ENCODE measurements at places on chromosomes 13 and 19.
A peak's percentile ranks its signal among the peaks of the same experiment; 100 is the strongest.

DNA sequence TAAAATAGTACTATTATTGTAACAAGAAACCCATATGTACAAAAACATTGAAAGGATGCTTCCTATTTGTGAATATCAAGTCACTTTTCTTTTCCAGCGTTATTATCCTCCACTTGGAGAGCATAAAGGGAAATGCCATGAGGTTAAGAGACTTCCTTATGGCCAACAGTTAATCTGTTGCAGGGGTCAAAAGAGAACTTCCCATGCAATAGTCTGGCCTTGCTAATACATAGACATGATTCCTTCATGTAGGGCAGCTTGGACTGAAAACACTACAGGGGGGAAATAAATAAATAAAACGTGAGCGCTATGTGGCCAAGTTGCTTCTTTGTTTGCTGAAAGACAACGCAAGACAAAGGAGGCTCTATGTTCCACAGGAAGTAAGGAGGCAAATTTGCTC lies 269.1 kb upstream of the EDNRB start:
- no peak for DNase-seq

DNA sequence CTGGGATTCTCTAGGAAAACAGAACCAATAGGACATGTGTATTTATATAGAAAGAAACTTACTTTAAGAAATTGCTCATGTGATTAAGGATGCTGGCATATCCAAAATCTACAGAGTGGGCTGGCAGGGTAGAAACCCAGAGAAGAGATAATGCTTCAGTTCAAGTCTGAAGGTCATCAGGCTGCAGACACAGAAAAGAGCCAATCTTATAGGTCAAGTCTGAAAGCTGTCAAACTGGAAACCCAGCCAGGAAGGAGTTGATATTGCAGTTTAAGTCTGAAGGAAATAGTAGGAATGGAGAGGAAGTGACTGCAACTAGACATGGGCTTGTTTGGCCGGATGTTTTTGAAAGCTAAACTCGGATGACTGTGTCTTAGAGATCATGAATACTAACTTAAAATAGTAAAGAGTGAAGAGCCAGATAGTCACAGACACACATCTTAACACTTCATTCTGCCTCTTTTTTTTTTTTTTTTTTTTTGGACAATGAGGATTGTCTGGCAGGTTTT lies 125.3 kb upstream of the GPC6 start:
- DNase-seq = no peak

GRCh38 chr13:77876176-77876575 lies 42.5 kb downstream of the EDNRB start:
- no peak for DNase-seq

- no peak for DNase-seq
Measured at GRCh38 chr13:41649659-41650058, 192.3 kb downstream of the RGCC start.

DNA sequence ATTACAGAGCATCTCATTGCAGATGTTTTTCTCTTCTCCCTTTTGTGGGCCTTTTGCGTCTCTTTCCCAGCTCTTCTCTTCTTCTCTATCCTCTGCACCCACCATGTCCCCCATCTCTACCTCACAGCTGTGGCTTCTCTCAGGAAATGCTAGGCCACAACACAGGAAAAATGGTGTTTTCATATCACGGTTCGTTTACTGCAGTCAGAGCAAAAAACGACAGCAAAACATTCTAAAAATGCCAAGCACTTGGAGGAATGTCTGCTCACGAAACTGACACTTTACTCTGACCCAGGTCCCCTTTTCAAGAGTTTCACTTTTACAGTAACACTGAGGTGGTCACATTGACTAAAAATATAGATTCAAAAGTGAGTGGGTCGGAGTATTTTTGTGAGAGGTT lies 152.2 kb downstream of the DCT start:
- DNase-seq = no peak

DNA sequence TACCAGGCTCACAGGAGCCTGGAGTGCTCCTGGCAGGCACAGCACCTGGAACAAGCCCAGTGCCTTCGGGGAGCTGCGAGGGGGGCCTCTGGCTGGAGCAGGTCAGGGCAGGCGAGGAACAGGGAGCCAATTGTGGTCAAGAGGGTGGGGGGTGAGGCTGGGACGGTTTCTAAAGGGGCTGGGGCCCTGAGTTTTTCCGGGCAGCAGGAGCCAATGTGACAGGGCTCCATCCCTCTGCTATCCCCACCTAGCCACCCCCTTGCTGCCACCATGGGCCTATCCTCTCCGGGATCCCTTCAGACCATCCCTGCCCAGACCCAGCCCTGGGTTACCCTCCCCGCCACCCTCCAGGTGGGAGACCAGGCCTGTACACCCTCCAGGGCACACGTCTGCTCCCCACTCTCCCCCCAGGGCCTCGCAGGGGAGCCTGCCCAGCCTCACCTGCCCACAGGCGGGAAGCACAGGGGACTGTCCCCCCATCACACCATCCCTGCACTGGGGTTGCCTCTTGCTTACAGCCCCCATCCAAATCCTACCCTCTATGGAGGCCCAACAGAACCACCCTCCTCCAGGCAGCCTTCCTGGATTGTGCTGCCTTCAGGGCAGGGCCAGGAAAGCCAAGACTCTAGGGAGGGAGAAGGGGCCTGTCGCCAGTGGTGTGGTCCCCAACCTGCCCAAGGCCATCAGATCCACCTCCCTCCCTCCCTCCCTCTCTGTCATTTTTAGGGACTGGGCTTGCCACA lies 121.0 kb downstream of the URI1 start:
- DNase-seq = no peak

DNA sequence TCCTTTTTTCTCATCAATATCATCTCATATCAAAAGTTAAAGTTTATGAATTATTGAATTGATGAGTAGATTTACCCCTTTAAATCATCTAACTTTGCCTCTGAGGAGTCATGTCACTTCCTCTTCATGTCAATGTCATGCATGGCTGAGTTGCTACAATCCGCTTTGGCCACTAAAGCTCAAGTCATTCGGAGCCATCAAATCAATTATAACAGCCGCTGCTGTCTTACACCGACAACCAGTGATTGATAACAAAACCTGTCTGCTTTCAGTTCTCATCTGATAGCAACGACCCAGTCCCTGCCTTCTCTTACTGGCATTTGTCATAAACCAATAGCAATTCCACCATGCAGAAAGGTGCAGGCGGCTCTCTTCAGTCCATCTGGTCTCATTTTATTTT lies 429.3 kb downstream of the DIAPH3 start:
- DNase-seq = peak; percentile 5

DNA sequence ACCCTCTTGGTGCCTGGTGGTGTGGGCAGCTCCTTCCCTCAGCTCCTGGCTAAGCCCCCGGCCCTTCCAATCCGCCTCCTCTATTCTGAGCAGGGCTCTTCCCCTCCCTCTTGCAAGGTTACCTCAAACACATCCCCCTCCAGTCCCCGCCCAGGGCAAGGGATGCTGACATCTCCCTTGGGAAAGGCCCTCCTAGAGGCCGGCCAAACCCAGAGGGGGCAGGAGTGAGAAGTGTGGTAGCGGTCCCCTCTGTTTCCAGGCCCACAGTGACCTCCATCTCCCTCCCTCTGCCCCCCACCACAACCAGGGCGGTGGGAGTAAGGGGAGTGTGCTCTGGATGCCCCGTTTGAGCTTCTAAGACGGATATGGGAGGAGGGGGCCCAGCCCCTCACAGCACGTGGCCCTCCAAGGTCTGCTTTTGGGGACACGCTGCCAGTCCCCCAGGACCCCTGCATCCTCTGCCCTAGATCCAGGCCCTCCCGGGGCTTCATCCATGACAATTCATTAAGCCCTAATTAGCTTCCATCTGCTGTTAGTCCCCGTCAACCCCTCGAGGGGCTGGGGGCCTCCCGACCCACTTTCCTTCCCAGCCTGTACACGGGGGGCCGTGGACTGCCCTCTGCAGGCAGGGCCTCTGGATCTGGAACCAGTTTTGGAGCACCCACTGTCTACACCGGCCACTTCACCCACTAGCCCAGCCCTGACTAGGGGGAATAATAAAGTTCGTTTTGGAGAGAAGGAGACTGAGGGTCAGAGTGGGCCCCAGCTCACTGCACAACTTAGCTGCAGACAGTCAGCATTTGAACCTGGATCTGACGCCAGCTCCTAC lies 2.3 kb downstream of the LINGO3 start:
- no peak for DNase-seq

- DNase-seq = peak; percentile 80
Measured at GRCh38 chr19:42270346-42271044, 1.4 kb downstream of the CIC start.

DNA sequence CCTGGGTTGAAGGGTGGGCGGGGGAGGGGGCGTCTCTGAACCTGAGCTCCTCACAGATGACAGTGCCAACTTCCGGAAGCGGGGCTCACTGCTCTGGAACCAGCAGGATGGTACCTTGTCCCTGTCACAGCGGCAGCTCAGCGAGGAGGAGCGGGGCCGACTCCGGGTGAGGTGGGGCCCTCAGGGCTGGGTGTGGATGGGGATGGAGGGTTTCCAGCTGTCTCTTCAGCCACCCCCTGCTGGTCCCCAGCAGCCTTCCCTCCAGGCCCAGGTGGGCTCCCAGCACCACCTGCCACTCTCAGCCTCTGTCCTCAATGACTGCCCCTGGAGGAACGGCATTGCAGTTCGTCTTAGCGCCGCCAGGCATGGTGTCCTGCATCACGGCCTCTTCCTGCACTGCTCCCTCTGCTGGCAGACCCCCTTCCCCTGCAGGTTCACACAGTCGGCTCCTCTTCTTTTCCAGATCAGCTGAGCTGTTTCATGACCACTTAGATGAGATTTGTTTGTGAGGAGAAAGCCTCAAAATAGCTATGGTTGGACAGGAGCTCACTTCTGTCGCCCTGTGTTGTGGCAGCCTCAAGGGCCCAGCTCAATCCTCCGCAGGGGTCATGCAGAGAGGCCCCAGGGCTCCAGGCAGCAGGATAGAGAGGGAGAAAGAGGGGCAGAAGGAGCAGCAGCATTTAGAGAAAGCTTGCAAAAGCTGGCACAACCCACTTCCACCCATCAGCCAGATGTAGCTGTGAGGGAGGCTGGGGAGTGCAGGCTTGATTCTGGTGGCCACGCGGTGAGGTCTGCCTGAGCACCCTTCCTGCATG lies 2.5 kb upstream of the GARIN5A start:
- DNase-seq = peak; percentile 27

- DNase-seq = no peak
Measured at GRCh38 chr13:73480779-73481559, 422.2 kb downstream of the KLF5 start.

DNA sequence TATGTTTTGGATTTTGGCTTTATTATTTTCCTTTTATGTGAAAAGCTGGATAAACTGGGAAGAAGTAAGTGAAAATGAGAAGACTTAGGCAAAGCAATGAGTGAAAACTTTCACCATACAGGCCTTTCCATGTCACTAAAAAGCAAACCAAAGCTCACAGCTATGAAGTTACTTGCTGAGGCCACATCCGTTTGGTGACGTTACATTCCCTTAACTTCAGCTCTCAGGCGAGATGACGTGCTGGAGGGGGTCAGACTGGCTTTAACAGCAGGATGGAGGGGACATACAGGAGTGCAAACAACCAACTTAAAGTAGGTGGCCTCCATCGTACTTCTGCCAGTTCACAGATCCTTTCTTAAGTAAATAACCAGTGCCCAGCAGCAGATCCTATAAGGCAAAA lies 522.3 kb downstream of the MYO16 start:
- no peak for DNase-seq

- no peak for DNase-seq
Measured at GRCh38 chr13:50481936-50482335, 361.6 kb downstream of the DLEU7 start.

GRCh38 chr19:29287061-29287460 lies 74.1 kb upstream of the UQCRFS1 start:
- DNase-seq = no peak

DNA sequence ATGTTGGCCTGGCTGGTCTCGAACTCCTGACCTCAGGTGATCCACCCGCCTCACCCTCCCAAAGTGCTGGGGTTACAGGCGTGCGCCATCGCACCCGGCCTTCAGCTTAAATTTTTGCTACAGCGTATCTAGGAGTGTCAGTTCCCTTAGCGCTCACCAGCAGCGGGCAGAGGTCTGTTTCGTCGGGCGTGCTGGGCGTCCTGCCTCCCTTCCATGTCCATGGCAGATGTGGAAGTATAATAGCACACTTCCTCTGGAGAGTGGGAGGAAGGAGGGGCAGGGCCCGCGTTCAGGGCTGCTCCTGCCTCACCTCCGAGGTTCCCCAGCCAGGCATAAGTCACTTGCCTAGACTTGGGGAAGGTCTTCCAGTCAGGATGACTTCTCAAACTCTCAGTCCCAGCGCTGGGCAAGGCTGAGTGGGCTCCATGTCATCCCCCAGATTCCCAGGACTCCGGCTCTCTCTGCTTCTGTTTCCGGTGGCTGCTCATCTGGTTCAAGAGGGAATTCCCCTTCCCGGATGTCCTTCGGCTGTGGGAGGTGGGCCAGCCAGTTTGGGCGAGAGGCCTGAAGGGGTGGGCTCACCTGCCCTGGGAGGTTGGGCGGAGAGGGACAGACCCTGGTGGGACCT lies 9.5 kb downstream of the IL4I1 start:
- DNase-seq = no peak

- no peak for DNase-seq
Measured at GRCh38 chr13:39688278-39688677, 32.8 kb downstream of the COG6 start.

- DNase-seq = no peak
Measured at GRCh38 chr13:102399791-102400674, 1.8 kb downstream of the FGF14 start.

DNA sequence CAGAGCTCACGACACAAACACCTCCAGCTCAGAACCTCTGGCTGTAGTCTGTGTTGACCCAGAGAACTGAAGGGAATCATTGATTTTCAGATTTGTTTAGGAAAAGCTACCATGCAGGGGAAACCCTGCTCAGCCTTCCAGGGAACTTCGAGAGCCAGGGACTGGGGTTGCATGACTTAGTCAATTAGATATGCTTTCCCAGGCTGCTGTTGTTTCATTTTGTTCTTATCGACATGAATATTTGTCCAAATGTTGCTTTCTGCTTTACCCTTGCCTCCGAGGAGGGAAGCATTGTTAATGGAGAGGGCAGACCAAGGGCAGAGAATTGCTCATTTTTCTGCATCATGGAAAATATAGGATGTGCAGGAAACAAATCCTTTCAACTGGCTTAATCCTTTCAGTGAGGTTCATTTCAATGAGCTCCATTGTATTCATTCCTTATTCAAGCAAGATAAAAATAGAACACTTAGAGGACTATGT lies 82.5 kb downstream of the KLF5 start:
- DNase-seq = no peak

DNA sequence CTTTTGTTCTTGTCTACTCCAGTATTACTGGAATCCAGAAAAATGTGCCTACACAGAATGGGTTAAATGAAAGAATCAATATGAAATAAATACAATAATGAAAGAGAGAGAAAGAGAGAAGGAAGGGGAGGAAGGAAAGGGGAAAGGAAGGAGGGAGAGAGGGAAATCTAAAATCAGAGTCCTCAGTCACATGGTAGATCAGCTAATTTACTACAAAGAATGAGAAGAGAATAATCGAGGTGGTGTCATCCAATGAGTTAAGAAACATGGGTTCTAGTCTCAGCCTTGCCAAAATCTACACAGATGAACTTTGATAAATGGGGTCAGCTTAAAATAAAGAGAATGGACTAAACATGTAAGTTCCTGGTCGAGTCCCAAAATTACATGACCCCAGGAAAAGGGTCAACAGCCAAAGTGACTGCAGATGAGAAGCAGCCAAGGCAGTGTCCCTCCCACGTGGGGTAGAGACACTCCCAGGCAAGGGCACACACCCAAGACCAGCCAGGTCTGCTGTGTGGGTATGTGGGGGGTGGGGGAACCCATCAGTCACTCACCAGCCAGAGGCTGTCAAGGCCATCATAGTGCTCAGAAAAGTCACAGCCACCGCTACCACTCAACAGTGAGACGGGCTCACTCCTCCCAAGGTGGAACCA lies 103.6 kb downstream of the STK24 start:
- DNase-seq = no peak
